GDM1 (cell line): ENCODE measurements at places on chromosomes 11 and 22.

- DNase-seq, result no peak
Observed at GRCh38 chr22:29765905-29766631, 739 bp downstream of the ZMAT5 start.

GRCh38 chr11:44652901-44653644 is 73.7 kb upstream of the TSPAN18 start:
- DNase-seq, result no peak

DNA sequence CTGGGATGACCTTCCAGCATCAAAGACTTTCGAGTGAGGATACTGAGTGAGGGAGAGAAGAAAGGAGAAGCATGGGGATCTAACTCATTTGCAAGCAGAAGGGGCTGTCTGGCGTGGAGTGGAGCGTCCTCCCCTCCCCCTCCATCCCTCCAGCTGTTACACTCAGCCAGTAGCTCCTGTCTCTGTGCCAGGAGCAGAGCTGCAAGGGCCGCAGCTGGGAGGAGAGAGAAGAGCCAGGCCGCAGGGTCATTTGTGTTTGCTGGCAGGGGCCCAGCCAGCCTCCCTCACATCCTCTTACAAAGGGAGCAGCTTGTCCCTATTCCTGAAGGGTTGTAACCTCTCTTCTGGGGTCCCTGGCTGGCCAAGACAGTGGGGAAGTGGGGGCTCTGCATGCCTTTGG is 57.9 kb downstream of the NECTIN1 start:
- DNase-seq, result no peak

- DNase-seq, result no peak
Observed at GRCh38 chr11:45803971-45804760, 783 bp upstream of the SLC35C1 start.

DNA sequence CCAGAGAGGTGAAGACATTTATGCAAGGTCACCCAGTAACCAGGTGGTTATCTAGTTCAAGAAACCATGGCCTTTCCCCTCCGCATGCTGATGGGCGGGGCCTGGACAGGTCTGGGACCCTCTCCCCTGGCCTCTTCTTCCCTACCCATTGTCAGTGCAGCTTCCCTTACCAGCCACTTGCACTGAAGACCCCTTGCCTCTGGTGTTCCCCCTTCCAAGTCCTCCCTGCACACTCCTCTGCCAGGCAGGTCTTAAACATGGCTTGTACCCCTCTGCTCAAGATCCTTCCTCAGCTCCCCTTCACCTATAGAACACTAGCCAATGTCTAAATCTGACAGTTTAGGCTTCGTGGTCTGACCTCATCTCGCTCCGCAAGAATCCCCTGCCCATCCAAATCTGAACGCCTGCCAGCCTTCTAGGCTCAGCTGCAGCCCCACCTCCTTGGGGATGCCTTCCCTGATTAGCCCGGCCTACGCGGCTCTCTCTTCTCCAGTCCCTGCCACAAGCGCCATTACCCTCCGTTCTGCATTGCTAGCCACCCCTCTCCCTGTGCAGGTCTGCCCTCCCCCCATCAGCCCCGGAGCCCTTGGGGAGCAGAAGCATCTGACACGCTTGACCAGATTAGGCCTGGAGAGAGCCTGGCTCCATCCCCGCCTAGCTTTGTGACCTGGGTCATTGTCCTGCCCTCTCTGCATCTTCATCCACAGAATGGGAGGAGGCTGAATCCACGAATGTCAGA is 213.8 kb downstream of the DSCAML1 start:
- DNase-seq, result no peak

DNA sequence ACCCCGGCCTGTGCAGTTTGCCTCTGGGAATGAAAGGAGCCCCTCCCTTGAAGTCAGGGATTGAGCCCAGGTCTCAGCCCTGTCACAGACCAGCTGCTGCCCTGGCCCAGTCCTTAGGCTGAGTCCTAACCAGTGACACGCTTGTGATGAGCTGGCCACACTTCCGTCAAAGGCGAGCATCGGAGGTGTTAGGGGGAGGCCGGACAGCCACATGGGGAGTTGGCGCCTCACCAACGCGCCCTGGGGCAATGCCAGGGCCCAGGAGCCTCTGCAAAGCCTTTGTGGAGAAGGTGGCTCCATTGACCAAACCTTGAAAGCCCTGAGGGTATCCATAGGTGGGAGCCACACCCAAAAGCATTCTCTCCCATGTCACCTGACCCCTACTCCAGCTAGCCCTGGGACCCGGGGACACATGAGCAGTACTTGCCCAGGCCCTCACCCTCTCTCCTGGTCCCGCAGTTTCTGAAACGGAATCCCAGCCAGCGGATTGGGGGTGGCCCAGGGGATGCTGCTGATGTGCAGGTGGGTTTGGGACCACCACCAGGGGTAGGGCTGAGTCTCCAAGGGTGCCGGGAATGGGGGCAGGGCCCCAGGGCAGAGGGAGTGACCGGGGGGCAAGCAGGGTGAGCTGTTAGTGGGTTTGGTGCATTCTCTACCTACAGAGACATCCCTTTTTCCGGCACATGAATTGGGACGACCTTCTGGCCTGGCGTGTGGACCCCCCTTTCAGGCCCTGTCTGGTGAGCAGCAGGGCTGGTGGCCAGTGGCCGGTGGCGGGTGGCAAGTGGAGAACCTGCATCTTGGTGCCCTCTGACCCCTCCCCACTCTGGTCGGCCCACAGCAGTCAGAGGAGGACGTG is 3.7 kb downstream of the PTPRCAP start:
- no peak for DNase-seq

DNA sequence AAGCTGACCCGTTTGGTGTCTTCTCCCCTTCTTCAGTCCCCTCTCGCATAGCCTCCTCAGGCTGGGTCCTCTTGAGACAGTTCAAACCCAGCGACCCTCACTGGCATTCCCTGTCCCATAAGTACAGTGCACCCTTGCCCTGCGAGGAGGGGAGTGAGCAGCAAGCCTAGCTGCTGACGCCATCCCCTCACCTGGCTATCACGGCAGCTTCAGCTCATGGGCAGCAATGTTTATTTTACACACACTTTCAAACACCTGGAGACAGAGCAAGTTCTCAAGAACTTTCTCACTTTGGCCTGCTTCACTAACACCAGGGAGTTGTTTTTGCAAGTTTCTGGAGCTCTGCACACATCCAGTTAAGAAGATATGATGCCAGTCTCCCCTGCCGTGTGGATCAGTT is 189.6 kb upstream of the E2F8 start:
- no peak for DNase-seq

- DNase-seq, result no peak
Observed at GRCh38 chr11:17423533-17424310, 35.3 kb upstream of the KCNJ11 start.

DNA sequence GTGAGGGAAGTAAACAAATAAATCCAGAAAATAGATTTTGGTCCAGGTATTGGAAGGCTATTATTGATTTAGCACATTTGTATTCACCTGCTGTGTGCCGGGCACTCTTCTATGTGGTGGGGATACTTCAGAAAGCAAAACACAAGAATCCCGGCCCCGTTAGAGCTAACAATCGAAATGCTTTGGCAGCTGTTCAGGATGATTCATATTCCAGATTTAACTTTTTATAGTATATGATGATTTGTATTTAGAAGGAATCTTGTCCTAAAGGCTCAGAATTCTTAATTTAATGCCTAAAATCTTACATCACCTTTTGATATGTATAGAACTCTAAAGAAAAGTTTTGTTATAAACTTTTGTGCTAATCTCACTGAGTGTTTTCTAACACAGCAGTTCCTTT is 28.0 kb downstream of the ZC3H12C start:
- no peak for DNase-seq

DNA sequence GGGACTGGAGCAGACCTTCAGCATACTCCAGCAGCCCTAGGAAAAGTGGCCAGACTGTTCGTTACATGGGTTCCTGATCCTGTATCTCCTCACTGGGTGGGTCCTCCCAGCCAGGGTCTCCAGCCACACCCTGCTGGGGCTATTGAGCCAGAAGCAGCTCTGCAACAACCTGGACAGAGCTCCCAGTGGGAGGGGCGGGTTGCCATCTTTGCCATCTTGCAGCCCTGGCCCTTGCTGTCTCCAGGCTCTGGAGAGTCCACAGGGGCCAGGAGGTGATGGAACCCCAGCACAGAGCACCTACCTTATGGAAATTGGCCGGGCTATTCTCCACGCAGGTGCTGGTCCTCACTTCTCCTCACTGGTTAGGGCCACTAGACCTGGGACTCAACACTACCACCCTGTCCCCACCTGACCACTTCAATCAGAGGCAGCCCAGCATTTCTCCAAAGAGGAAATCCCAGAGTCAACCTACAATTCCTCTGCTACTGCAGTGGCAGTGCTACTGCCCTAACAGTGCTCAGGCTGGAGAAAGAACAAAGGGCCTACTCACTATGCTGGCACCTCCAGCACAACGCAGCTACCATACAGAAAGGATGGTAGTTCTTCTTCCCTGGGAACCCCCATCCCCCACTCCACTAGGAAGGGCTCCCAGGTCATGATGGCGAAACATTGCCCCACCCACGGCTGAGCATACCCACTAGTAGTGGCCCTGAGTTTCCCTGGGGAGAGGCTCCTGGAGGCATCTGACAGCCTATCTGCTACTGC is 290.2 kb upstream of the NCAM1 start:
- DNase-seq, result no peak

GRCh38 chr11:6336293-6336692 is 16.0 kb upstream of the CAVIN3 start:
- DNase-seq, result no peak

DNA sequence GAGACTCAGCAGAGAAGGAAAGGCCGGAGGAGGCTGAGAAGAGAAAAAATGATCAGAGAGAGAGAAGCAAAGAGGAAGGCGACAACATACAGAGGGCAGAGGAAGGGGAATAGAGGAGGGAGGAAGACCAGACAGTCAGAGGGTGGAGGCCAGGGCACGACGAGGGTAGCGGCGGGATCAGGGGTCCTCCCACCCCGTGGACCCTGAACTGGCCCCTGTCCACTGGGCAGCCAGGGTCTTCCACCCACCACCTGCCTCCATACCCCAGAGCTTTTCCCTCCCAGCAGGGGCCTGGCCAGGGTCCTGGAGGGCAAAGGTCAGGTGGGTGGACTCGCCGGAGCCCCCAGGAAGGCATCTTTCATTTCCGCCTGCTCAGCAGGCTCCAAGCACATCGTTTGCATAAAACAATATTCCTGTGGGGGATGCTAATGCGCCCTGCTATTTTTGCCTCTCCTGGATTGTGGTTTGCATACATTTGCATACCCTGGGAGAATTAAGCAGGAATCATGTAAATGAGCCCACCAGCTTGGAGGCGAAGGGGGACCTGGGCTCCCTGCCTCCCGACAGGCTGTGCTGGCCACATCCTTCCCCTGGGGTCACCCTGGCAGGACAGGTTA is 394.1 kb downstream of the MN1 start:
- no peak for DNase-seq

- DNase-seq, result no peak
Observed at GRCh38 chr22:33047744-33048143, 10.4 kb downstream of the SYN3 start.
